Muscle of back (tissue), 13 donors: ENCODE measurements at places on chromosomes 16 and 17.

DNA sequence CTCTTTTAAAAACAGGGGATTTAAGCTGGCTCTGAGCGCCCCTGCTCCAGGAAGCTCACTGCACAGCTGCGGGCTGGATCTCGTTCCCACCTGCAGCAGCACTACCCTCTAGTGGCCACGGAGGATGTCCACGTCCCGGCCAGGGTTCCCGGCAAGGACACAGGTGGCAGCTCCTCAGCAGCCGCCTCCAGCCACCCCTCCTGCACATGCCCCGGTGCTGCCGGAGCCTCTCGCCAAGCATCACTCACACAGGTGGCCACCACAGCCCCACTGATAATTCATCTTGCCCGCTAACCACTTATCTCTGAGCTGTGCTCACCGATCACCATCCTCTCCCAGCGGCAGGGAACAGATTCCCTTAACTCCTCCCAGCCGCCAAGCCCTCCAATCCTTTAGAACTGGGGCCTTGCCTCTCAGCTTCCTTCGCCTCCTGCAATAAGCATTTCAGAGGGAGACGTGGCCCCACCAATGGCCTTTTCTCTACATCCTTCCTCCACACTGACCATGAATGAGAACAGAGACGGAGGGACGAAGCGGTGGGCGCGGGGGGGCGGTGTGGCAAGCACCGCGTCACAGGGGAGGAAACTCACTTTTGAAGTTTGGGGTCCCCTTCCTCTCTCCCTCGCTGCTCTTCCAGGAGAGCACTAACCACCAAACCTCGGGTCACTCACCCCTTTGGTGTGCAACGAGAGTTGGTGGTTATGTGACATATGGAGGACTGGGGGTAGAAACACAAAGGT lies 222.1 kb downstream of the RBFOX3 start:
- DNase-seq, result peak; percentile 74

GRCh38 chr16:67100569-67101310 lies 9.0 kb upstream of the PHAF1 start:
- no peak for DNase-seq

GRCh38 chr17:63517825-63518534 lies 5.2 kb upstream of the KCNH6 start:
- DNase-seq, result no peak

GRCh38 chr16:85415196-85416090 lies 197.7 kb upstream of the GSE1 start:
- DNase-seq, result no peak

DNA sequence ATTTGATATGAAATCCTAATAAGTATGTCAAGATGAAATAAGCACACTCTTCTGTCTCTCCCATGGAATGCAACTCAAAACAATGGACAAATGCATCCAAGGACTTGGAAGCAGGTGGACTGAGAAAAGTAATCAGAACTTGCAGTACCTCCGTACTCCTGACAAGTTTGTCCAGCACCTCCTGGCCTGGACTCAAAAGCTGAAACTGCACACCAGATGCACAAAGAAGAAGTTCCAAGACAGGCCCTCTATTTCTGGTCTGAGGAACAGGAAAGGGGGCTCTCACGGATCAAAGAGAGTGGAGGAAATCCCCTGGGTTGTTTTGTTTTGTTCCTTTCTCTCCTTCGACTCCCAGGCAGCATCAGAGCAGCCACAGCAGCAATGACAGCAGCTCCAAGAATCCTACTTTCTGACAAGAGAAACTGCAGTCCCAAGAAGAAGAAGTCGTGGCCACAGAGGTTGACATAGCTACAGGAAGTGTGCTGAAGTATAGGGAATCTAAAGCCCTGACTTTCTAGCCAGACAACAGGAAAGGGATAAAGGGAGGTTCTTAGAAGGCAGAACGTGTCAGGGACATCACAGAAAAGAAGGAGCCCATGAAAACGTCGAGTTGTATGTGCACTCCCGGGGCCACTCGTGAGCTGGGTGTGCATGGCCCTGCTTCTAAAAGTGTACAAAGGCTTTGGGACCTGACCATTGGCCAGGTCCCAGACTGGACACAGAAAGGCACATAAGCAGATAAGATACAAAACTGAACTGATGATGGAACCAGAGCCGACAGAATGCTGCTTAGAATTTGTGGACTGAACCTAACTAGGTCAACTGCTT lies 29.3 kb downstream of the AKAP10 start:
- no peak for DNase-seq

- DNase-seq, result no peak
Observed at GRCh38 chr16:89287777-89288576, 70.5 kb downstream of the ZNF778 start.

- no peak for DNase-seq
Observed at GRCh38 chr16:4316864-4317531, 1.1 kb downstream of the GLIS2 start.

DNA sequence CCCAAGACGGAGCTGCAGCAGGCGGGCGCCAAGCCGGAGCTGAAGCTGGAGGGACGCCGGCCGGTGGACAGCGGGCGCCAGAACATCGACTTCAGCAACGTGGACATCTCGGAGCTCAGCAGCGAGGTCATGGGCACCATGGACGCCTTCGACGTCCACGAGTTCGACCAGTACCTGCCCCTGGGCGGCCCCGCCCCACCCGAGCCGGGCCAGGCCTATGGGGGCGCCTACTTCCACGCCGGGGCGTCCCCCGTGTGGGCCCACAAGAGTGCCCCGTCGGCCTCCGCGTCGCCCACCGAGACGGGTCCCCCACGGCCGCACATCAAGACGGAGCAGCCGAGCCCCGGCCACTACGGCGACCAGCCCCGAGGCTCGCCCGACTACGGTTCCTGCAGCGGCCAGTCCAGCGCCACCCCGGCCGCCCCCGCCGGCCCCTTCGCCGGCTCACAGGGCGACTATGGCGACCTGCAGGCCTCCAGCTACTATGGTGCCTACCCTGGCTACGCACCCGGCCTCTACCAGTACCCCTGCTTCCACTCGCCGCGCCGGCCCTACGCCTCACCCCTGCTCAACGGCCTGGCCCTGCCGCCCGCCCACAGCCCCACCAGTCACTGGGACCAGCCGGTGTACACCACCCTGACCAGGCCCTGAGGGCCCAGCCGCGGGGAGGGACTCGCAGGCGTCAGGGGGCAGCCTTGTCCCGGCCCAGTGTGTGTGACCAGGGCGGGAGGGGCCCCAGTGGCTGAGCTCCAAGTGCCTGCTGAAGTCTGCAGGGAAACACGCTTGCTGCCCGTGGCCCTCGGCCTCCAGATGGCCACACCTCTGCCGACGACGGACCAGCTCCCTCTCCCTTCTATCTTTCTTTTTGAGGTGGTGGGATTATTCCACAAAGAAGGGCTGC lies 3.4 kb downstream of the SOX8 start:
- DNase-seq, result no peak

DNA sequence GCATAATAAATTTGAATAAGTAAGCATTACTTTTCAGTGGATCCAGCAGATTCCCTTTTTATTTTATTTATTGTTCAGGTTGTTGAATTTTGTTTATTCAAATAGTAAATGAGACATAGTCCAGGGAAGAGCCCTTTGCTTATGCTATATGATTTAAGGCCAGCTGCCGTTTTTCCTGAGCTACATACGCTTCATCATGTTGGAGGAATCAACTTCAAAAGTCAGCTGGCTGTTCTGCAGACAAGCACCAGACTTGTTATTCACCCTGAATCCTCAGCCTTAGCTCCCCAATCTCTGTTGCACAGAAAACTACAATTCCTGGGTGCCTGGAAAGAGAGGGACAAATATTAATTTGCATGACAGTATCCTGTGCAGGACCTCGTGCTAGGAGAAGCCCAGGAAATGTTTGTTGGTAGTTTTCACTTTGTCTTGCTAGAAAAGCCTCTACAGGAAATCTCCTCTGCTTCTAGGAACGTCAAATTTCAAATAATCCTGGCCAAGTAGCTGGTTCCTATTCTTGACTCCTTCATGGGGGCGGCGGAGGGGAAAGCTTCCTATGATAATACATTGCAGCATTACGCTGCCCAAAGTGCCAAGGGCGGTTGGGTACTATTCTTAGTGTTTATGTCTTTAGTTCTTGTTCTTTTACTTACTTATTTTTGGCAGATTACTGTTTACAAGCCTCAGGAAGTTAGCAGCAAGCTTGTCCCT lies 101.6 kb downstream of the PRKCA start:
- no peak for DNase-seq

DNA sequence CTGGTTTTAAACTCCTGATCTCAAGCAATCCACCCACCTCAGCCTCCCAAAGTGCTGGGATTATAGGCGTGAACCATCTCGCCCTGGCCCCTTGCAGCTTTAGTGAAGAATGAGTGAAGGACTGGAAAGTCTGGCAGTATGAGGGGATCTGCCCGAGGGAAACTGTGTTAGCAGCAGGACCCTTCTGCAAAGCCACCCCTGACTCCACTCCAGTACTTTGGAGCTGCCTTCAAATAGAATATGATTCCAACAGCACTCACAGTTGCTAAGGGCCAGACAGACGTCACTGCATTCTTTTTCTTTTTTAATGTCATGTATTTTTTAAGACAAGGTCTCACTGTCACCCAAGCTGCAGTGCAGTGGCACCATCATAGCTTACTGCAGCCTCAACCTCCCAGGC lies 52.3 kb downstream of the KPNA2 start:
- no peak for DNase-seq

- DNase-seq, result no peak
Observed at GRCh38 chr17:81042606-81043005, 7.7 kb downstream of the BAIAP2 start.

GRCh38 chr17:69763503-69763902 lies 311.5 kb upstream of the KCNJ16 start:
- no peak for DNase-seq

DNA sequence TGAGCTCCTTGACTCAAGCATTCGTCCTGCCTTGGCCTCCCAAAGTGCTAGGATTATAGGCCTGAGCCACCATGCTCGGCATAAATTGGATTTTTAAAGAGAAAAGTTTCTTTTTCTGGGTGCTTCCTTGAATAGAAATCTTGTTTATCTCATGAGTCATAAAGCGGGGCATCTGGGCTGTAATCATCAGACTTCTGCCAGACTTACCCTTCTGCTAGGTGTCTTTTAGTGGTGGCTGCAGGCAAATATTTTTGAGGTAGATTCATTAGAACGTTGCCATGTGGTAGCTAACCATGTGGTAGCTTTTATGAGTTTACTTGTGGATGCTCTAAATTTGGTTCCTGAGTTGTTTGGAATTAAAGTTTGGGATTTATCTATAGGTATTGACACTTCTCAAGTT lies 13.4 kb downstream of the PGS1 start:
- no peak for DNase-seq

DNA sequence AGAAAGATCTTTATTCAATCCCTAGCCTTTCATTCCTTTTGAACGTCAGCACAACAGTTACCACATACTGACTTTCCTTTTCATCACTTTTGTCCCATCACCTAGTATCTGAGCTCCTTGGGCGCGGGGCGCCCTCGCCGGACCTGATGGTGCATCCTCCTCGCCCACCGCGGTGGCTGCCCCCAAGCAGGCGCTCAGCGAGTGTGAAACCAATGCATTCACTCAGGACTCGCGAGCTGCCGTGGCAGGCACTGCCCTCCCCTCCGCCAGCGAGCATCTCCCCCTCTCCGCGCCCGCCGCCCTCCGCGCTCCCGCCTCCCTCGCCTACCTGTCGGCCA lies 756 bp downstream of the KLHL11 start:
- DNase-seq, result no peak

- DNase-seq, result no peak
Observed at GRCh38 chr16:17205279-17206211, 265.2 kb downstream of the XYLT1 start.

DNA sequence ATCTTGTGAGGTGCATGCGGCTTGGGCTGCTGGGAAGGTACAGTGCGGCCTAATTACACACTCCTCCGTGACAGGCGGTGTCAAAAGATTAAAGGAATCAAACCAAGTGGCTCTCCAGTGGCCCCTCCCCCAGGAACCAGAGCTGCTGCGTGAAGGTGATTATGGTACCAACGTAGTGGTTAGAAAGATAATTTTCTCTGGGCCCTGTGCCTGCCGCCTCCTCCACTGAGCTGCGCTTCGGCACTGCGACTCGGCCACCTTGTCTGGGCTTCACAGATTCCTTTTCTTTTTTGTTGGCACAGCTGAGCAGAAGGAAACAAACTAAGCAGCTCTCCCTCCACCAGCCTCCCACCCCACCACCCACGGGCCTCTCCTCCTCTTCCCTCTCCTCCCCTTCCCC lies 113.2 kb upstream of the SDK2 start:
- no peak for DNase-seq

DNA sequence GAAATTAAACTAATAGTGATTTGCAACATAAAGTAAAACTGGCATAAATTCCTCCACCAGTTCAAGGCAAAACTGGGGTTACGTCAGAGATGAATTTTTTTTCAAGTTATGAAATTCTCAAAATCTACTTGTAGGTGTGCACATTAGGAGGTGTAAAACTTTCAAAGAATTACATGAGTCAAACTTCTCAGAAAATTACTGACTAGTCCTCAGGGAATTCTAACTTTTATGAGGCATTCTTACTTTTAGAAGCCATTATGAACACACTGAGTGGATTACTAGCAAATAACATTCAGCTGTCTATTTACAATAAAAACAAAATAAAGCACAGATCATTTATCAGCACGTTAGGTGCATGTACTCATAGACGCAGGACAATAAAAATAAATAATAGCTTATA lies 348.7 kb downstream of the CDH11 start:
- DNase-seq, result no peak

GRCh38 chr17:44766409-44767038 lies 7.7 kb downstream of the ADAM11 start:
- no peak for DNase-seq

DNA sequence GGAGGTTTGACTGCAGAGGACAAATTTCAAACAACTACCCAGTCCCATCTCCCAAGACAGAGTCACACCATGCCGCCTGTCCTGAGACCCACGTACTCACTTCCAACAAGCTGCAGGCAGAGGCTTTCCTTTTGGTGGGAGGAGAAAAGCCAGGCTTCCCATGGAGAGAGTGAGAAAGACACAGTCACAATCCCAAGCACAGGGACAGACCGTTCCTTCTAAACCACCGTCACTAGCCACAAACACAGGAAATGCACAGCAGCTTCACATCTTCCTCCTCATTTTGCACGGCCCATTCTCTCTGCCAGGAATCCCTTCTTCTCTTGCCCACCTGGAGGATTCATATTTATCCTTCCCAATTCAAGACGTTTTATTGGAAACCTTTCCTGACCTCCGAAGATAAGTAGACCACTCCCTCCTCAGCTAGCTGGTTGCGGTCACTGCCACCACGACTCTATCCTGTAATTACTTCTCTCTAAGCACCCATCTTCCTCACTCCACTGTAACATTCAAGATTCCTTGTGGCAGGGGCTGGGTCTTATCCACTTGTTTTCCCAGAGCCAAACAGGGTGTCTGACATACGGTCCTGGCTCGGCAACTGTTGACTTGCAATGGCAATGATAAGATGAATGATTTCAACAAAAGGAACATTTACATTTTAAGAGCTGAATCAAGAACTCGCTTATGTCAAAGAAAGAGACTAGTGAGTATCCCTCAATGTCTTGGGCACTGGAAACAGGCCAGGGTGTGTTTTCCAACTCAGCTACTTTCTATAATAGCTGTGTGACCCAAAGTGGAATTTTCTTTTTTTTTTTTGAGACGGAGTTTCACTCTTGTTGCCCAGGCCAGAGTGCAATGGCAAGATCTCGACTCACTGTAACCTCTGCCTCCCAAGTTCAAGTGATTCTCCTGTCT lies 87.6 kb downstream of the XYLT1 start:
- DNase-seq, result no peak

- peak; percentile 39 for DNase-seq
Observed at GRCh38 chr17:33667671-33668070, 374.6 kb upstream of the ASIC2 start.

- peak; percentile 17 for DNase-seq
Observed at GRCh38 chr17:79340333-79341221, 266.0 kb downstream of the ENGASE start.
